Posterior vena cava (tissue), 2 donors: ENCODE measurements at places on chromosomes 3 and 15. TPM values are rescaled to one million over a fixed set of nuclear protein-coding genes. Genes with fewer than 3 reads are reported as not detected.

DNA sequence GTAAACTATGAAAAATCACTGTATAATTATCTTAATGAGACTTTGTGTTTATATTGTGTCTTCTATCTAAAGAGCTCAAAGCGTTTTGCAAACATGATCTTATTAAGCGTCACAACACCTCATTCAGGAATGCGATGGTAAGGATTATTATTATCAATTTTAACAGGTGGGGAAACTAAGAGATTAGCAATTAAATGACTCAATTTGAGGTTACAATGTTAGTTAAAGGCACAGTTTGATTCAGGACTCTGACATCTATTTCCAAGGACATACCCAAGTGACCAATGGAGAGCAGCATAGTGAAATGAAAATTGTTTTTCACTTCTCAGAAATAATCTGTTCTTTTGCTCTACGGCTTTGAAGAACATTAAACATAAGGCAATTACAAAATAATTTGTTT, 74.6 kb downstream of the FMN1 start:
- no peak for DNase-seq

GRCh38 chr3:124730941-124731297, 667 bp downstream of the UMPS start:
- DNase-seq: no peak

DNA sequence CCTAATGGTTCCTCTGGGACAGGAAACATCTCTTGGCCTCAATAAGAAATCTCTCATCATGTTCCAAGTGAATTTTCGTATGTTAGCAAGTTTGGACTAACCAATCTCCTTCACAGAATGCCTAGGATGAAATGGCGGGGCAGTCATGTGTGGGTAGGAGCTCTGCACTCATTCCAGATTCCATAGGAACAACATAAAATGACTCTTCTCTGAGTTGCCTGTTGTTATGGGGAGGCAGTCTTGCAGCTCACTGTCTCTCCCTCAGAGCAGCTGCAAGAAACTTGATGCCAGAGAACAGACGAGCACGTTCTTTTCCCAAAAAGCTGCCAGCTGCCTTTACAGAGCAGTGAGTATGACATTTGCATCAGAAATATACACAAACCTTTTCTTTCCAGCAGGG, 34.1 kb downstream of the SPATA12 start:
- no peak for DNase-seq

GRCh38 chr3:64179249-64179648, 46.0 kb downstream of the PRICKLE2 start:
- no peak for DNase-seq

DNA sequence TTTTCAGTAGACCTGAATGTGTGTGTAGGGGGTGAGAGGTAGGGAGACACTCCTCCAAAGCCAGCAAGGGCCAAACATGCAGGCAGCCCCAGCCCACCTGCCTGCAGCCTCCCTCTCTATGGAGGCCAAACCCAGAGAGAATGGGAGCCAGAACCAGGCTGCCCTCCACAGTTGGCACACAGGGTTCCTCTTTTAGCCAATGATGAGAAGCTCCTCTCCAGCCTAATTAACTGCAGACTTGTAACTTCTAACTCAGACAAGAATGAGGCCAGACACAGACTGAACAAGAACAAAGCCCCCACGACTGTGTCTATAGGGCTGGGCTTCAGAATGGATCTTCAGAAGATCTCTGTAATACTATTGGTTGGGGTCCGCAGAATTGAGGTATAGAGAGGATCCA, 12.3 kb upstream of the TLE3 start:
- no peak for DNase-seq

DNA sequence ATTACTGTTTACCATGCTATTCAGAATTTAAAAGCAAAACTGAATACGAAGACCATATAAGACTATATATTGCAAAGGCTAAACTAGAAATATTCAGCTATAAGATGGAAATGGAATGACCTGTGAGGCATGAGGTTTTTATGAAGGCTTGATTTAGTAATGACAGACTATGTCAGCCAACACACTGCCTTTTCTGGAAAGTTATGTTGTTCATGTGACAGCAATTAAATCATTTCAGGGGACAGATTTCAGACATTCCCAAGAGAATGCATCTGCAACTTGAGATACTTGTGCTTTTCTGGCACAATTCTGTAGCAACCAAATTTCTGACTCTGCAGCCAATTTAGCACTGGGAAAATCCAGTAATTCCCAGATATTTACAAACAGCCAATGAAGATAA, 8.6 kb upstream of the GATM start:
- DNase-seq: no peak

- no peak for DNase-seq
These were observed 34.6 kb downstream of the AKAP13 start for GRCh38 chr15:85414991-85415390.

GRCh38 chr3:74630602-74631001, 16.1 kb upstream of the CNTN3 start:
- DNase-seq: no peak

GRCh38 chr3:40317061-40317855, 7.8 kb downstream of the EIF1B start:
- no peak for DNase-seq

The FBXO22 gene
- total RNA-seq: 15.3 TPM

The ISLR gene
- 51.7 TPM for total RNA-seq

The CADPS gene
- total RNA-seq: 2.2 TPM

The THRB gene
- total RNA-seq: 25.0 TPM

The PLA2G4D gene
- total RNA-seq: not detected

The ITPKA gene
- total RNA-seq: 0.33 TPM

The ARGFX gene
- not detected for total RNA-seq

The IL17RE gene
- 10.0 TPM for total RNA-seq

The CLDN1 gene
- total RNA-seq: 0.46 TPM
